ENCODE measurements at places on chromosomes 5 and 9.

DNA sequence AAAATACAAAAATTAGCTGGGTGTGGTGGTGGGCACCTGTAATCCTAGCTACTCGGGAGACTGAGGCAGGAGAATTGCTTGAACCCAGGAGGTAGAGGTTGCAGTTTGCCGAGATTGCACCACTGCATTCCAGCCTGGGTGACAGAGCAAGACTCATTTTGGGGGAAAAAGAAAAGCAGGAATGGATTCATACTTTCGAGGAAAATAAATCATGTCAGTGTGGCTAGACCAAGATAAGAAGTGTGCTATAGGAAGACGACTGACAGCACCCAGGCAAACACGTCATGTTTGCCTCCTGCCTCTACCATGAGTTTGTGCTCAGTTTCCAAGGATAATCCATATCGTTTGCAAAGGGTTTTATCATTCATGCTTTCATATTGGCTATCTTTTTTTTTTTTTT lies 19.3 kb upstream of the ATOSB start:
- DNase-seq, result no peak

GRCh38 chr5:171966964-171967363 lies 39.5 kb downstream of the FBXW11 start:
- no peak for DNase-seq

DNA sequence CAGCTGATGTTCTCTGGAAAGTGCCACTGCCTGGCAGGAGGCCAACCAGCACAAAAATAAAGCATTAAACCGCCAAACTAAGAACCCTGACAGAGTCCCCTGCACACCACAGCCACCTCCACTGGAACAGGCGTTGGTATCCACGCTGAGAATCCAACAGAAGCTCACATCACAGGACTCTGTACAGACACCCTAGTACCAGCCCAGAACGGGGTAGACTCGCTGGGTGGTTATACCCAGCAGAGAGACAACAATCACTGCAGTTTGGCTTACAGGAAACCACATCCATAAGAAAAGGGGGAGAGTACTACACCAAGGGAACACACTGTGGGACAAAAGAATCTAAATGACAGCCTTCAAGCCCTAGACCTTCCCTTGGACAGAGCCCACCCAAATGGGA lies 15.0 kb upstream of the POU5F2 start:
- DNase-seq, result no peak

DNA sequence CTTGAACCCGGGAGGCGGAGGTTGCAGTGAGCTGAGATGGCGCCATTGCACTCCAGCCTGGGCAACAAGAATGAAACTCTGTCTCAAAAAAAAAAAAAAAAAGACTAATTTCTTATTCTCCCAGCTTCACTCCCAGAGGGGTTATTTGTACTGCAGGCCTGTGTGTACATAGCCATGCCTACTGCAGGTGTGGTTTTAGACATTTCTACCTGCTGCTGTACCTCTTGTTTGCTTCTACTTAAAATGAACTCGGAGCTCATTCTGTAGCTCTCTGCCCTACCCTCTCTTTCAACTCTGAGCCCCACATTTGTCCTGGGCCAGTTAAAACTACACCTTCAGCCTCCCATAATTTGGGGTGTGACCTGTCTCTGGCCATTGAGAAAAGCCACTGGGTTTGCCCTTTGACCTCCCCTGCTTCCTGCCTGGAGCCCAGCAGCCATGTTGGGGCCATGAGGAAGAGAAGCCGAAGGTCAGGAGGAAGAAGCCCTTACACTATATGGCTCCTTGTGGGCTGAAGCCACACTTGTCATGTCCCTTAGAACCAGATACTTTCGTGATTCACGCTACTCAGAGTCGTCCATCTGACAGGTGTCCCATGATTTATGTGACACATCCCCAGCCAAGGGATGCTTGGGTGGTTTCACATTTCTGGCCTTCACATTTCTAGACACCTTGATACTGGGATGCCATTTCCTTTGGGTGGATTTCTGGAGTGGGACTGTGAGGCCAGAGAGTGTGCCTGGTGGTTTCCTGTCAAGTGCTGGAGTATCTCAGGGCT lies 9.4 kb upstream of the CARD19 start:
- DNase-seq, result no peak

- no peak for DNase-seq
These were observed 32.2 kb upstream of the ROPN1L start for GRCh38 chr5:10409504-10409903.

DNA sequence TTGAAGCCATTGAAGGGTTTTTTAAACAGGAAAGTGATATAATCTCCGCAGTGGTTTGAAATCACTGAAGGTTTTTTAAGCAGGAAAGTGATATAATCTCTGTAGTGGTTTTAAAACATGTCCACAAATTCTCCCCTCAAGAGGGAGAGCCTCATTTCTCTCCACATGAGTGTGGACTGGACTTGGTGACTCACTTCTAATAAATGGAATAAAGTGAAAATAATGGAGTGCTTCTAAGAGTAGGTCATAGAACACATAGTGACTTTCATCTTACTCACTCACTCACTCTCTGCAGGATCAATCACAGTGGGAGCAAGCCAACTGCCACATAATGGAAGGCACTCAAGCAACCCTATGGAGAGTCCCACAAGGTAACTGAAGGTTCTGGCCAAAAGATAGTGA lies 12.0 kb downstream of the CTNNAL1 start:
- DNase-seq, result no peak

- DNase-seq, result peak; percentile 69
These were observed 17.1 kb downstream of the STC2 start for GRCh38 chr5:173310861-173311785.

GRCh38 chr9:5375790-5376477 lies 36.3 kb upstream of the RLN1 start:
- no peak for DNase-seq

DNA sequence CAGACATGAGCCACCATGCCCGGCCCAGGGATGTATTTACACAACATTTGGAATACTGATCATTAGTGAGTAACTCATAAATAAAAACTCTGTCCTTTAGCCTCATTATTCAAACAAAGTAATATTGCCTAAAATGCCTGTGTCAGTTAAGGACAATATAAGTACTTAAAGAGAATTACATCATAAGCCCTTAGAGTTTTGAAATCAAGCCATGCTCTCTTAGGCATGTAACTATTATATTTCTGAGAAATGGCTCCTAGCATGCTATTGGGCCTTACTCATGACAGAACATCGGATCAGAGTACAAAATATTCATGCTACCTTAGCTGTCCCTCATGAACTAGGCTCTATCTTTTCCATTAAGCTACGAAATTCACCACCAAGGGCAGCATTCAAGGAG lies 309.3 kb downstream of the CHSY3 start:
- no peak for DNase-seq

- no peak for DNase-seq
These were observed 15.4 kb downstream of the IARS1 start for GRCh38 chr9:92278110-92278509.

DNA sequence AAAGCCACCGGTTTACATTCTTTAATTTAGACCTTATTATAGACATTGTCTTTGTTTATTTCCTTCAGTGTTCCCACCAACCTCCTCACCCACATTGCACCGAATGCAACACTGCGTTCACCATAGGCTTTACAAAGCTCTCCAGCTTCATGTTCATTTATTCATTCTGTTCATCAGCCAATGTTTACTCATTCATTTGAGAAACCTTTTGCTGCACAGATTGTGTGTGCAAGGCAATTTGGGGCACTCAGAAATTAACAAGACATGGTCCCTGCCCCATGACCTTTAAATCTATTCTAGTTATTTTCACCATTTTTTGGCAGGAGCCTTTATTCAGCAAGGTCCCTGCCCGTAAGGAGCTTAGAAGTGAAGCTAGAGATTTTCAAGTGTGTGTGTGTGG lies 70.9 kb upstream of the RARS1 start:
- DNase-seq, result no peak

GRCh38 chr5:149731617-149732323 lies 1.7 kb downstream of the PPARGC1B start:
- peak; percentile 89 for DNase-seq

GRCh38 chr5:98217138-98217537 lies 556.3 kb upstream of the RGMB start:
- no peak for DNase-seq

DNA sequence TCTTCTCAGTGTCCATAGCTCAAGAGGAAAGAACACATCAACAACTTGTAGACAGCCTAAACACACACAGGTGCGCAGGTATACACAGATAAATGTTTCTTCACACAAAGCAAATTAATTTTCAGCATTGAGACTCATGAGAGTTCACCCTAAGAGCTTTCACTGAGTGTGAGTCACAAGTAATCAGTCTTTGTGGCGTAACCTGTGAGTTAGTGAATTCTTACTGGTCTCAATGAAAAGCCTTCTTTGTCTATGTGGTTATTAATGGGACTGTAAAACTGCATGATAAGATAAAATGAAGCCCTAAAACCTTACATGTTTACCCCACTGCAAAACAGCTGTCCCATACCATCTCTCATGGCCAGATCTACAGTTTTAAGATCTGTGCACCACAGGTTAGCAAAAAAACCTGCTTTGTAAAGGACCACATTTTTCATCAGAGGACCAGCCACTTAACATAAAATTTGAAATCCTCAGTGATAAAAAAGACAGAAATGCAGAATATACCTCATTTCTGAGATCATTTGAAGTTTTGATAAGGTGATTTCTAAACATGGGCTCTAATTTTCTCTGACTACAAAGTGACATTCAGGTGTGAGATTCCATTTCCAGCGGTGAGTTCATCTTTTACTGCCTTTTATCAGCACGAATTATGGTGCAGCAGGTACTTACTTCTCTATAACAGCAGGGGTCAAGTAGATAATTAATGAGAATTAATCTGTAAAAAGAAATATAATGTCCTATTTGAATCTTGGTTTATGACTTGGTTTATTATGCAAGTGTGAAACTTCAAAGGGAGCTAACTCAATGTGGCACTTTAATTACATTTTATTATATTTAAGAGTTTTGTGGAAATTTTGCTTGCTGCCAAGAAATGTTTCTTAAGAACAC lies 335.7 kb upstream of the PIK3R1 start:
- no peak for DNase-seq

DNA sequence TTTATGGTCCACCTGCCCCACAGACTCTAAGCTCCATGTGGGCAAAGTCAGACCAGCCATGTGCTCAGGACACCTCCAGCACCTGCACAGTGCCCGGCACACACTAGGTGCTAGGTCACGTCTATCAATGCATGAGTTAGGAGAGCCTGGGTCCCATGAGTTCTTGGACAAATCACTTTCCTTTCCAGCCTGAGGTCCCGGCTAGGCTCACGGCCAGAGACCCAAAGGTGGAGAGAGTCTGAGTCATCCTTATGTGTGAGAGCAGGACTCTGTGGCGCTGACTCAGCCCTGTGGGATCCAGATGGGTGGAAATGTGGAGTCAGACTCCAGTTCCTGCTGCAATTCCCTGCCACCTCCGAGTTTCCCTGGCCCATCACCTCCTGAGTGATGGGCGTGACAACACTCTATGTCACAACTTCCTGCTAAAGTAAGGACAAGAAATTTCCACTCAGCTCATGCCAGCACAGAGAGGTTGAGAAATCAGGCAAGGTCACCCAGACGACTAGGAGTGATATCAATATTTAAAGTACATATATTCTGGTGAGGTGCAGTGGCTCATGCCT lies 2.5 kb upstream of the ST6GALNAC4 start:
- peak; percentile 71 for DNase-seq

GRCh38 chr5:161311965-161312364 lies 234.6 kb downstream of the GABRB2 start:
- no peak for DNase-seq

GRCh38 chr5:18745988-18746615 lies 1111.8 kb downstream of the TAF11L14 start:
- no peak for DNase-seq

DNA sequence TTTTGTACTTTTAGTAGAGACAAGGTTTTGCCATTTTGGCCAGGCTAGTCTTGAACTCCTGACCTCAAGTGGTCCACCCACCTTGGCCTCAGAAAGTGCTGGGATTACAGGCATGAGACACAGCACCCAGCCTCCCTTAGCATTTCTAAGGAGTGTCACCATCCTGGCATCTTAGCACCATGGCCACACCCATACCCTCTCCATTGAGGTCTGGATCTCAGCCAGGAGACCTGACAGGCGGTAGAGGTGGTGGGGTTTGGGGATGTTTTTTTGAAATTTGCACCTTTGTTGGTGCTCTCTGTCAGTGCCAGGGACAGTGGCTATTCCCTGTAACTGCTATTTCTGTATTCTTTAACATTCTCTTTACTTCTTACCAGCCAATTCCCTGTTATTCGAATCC lies 72.5 kb downstream of the TRIM36 start:
- no peak for DNase-seq

- DNase-seq, result no peak
These were observed 66.8 kb downstream of the BOD1 start for GRCh38 chr5:173549644-173550043.

DNA sequence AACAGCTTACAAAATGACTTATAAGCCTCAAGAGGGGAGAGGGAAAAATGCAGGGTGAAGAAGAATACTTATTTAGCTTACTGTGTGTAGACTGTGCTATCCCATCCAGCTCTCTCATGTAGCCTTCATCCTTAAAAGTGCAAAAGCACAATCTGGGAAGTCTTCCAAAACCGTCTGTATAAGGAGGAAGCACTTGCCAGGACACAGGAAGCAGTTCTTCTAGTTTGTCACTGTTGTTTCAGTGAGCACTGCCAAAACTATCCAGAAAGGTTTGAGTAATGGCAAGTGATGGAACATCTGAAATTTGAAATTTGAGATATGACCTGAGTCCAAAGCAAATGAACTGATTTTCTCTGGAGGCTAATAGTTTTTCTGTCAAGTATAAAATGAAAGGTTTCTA lies 140.8 kb upstream of the ISL1 start:
- DNase-seq, result no peak

DNA sequence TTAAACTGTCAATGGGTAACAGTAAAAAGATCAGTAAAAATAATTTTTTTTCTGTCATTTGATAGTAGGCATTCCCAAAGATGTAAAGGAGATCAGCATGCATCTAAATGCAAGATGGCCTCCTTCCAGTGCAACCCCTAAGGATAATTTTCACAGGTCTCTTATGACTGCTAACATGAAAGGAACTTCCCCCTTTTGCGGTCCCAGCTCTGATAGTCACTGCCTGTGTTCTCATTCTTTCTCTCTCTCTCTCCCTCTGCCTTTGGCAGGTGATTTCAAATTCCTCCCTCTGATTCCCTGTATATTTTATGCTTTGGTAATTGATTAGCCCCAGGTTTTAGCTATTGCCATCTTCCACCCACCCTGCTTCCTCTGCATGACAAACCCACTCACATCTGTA lies 8.9 kb downstream of the SPINK14 start:
- DNase-seq, result no peak

GRCh38 chr9:24817756-24818155 lies 272.1 kb upstream of the IZUMO3 start:
- DNase-seq, result no peak

- DNase-seq, result no peak
These were observed 206.4 kb downstream of the COMMD10 start for GRCh38 chr5:116291271-116291670.

- no peak for DNase-seq
These were observed 13.4 kb downstream of the ELAVL2 start for GRCh38 chr9:23812673-23813072.

GRCh38 chr9:136084063-136084944 lies 10.8 kb downstream of the NACC2 start:
- DNase-seq, result no peak
